Amniotic stem cell (primary cell): ENCODE measurements at places on chromosomes 2 and 18.

DNA sequence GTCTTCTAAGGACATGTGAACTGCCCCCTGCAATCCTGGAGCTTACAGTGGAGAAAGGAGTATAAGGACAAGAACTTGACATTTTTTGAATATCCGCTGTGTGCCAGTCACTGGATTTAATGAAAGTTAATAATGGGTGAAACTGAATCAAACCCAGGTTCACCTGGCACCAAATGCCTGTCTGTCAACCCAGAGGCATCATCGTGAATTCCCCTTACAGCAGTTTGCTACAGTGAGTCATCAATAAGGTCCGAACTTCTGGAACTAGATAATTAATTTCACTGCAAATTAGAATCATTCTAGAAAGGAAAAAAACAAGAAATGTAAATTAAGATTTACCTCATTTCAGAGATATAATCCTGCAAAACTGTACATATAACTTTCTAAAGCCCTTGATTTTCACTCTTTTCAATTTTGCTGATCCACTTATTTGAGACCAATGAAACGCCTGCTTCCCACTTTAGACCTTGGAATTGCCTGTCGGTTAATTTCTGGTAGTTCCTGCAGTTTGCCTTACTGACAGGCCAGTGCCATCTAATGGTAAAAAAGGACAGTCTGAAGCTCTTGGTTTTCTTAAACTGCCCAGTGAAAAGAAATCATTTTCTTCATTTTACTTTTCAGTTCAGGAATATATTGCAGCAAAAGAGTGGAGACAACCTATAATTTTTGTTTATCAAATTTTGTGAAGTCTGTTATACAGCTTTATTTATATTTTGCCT lies 8.2 kb downstream of the DSG2 start:
- DNase-seq, result no peak

DNA sequence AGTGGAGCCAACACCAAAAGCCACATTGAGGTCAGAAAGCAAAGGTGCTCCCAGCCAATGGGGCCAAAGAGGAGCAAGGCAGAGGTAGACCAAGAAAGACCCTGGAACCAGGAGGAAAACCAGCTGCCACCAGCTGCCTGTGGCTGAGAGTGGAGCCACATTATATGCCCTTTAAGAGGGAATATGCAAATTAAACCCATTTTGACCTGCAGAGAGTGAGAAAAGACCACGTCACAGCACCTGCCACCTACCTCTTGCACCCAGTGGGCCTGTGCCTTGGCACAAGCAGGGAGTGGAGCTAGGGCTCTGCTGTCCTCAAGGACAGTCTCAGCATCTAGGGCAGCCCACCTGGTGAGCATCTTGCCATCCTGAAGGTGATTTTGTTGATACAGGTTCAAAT lies 161.3 kb downstream of the MTCL1 start:
- no peak for DNase-seq

DNA sequence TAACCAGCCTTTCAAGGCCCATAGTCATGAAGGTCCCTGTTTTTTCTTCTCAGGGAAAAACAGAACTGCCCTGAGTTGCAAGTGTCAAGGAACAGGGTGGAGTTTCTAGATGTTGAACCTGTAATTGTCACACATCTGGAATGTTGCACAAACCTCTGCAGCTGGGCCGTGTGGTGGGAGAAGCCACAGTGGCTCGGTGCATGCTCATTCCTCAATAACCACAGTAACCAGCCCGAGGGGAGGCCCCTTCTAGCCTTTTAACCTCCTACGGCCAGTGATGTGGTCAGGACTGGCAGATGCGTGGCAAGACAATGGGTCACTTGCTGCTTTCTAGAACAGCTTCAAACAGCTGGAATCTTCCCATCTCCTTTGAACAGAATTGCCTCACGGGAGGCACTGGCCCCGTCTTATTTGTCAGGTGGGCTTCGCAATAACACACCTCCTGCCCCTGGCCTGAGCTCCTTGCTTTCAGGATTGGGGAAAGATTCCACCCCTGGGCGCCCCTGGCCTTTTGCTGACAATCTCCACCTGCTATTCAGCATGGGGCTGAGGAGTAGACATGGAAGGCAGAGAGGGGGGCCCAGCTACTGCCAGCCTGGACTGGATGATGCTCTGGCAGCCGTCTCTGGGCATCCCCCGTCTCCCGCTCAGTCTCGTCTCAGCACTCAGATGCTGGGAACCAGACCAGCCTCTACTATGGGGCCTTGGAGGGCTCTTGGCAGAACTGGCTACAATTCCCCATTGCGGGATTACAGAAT lies 102.9 kb downstream of the KLHL29 start:
- DNase-seq, result no peak

DNA sequence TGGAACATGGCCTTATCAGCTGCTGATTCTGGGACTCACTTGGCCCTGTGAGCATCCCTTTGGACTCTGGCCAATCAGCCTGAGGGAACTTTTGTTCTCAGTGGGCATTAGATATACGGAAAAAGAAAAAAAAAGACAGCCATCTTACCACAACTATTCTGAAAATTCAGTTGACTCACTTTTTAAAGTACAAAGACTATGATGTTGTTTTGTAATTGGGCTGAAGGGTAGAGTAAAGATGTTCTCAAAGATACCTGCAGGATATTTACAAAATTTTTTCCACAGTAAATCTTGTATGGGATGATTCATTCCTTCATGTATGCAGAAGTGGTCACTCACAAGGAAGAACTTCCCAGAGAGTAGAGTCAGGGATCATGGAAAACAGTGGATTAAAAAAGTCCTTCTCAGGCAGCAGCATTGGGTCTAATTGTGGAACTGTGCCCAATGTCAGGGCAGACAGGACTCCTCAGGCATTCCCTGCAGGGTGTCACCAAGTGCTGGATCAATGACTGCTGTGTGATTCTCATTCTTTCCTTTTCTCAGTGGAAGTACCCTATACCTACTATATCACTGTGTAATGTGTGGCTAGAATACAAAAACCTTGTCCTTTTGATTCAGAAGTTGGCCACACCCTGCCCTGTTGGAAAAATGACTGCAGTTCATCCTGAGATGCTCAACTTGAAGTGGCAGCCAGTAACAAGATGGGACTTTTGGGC lies 35.4 kb downstream of the SULT1C4 start:
- DNase-seq, result peak; percentile 59

DNA sequence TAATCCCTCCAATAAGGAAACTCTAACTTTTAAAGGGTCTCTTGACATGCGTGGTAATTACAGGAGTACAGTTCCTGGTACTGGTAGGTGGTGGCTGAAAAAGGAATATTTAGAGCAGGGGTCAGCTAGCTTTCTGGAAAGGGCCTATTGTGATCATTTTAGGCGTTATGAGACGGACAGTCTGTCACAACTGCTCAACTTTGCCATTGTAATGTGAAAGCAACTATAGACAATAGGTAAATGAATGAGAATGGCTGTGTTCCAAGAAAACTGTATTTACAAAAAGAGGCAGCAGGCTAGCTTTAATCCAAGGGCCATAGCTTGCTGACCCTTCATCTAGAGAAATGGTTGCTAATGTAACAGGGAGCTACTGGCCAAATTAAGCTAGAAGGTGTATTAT lies 177.7 kb upstream of the LRRTM1 start:
- no peak for DNase-seq

GRCh38 chr2:216195565-216196029 lies 86.4 kb downstream of the XRCC5 start:
- DNase-seq, result peak; percentile 20

DNA sequence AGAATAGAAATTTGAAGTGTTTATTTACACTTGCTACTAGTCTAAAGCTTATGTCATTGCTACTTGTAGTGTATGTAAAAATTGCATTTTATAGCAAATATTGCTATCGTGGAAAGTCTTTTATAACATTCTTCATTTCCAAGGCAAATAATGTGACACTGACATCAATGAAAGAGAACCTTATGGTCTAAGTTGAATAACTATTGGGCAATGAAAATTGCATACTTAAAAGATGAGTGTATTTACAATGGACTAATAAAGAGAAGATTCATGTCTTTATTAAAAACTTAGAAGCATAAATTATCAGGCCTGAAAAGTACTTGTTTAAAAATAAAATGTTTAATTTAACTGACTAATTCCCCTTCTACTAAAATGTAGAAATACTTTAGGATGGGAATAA lies 82.2 kb downstream of the LRP1B start:
- DNase-seq, result no peak

GRCh38 chr2:27798948-27799645 lies 27.6 kb downstream of the MRPL33 start:
- DNase-seq, result peak; percentile 99

GRCh38 chr2:218418321-218418716 lies 604 bp upstream of the VIL1 start:
- DNase-seq, result no peak

DNA sequence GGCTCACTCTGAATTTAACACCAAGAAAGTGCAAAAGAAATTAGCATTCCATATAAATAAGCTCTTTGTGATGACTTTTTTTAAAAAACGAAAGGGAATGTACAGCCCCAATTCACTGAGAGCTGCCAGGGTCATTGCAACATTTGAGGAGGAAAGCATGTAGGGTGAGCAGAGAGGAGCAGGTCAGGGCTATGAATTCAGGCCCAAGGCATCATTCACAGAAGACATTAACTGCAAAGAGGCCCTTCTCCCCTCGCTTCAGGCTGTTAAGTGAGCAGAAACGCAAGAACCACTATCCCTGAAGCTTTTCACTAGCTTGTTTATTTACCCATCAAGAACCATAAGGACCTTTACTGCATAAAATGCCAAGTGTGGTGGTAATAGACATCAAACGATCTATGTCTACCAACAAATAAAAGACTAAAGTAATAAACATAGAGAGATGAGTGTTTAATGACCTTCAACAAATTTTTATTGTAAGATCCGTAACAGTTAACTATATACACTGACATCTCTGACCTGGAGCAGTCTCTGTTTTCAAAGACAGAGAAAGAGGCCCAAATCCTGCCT lies 333.1 kb upstream of the HNRNPA3 start:
- DNase-seq, result no peak

- DNase-seq, result no peak
These were observed 19.5 kb downstream of the MARCHF4 start for GRCh38 chr2:216352653-216353270.

- no peak for DNase-seq
These were observed 39.6 kb upstream of the KLF7 start for GRCh38 chr2:207205173-207205957.

- DNase-seq, result no peak
These were observed 70.4 kb downstream of the EIPR1 start for GRCh38 chr2:3307236-3307635.

- no peak for DNase-seq
These were observed 89.1 kb downstream of the POLR1A start for GRCh38 chr2:86016581-86016980.

DNA sequence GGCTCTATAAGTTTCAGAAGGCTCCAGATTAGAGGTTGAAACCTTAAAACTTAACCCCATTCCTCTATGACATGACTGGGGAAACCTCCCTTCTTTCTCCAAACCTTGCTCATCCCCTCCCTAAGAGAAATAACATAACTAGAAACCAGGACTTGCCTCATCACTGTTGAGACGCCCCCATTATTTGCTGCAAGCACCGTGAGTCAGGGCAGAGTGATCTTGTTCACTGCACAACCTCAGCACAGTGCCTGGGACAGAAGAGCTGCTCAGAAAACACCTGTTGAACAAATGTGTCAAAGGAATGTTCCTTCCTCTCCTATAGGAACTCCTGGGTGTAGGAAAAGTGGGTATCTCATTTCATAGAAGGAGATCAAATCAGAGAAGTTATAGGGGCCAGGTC lies 132.7 kb upstream of the CTAGE1 start:
- DNase-seq, result no peak

DNA sequence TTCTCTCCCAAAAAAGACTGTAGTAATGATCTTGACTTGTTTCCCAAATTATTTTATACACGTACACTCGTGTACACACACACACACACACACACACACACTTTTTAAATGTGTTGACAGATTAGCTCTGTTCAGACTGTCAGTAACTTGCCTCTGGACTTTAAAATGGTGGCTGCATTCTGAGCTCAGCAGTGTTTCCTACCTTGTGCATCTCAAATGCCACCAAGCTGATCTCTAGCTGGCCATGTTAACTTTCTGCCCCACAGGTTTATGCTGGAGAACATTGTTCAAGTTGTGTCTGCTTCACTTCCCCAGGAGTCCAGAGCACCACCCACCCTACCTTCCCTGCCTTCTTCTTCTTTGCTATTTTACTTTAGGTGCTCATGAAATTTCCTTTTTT lies 73.4 kb upstream of the TMEM87B start:
- DNase-seq, result no peak

GRCh38 chr2:139237023-139237422 lies 456.8 kb upstream of the NXPH2 start:
- DNase-seq, result no peak

DNA sequence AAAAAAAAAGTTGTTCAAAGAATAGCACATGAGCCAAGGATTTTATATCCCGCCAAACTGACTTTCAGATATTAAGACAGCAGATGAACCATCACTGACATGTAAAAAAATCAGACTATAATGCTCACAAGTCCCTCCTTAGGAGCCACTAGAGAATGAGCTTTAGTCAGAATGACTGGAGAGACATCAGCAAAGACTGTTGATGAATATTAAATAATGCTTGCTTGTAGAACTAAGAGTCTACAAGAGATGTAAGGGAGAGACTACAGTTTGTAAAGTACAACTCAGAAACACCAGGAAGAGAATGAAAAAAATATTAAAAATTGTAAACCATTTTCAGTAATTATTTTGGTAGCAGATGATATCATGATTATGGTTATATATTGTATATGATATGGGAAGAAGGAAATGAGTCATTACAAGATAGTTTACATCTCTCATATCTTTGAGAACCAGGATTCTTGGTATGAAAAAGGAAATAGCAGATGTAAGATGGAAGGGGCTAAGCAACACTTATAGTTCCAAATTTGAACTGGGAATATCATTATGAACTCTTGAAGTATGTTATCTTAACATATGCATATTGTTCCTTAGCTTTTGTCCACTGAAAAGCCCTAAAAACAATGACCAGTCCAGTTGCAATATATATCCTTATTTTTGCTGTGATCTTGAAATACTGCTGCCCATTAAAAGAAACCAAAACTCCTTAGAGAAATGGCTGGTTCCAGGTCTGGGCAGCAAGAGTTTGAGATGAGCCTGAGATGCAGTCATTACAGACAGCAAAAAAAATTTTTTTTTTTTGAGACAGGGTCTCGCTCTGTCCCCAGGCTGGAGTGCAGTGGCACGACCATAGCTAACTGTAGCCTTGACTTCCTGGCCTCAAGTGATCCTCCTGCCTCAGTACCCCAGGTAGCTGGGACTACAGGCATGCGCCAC lies 55.7 kb downstream of the PTPN2 start:
- DNase-seq, result no peak

GRCh38 chr2:80930777-80931176 lies 626.2 kb upstream of the LRRTM1 start:
- no peak for DNase-seq

DNA sequence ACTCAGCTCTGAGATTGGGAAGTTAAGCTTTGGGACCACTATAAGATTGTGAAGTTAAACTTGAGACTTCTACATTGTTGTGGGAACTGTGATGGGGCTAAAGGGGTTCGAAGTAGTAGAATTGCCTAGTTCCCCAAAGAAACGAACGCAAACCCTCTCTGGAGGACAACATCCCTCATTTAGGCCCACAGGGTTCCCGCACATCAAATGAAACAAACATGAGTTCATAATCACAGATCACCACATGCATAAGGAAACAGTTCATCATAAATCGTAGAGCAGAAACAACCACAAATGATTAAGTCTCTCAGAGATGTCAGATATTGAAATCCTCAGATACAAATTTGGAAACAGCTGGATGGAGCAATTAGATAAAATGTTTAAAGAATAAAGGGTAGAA lies 55.9 kb upstream of the HPCAL1 start:
- no peak for DNase-seq
